ENCODE measurements at places on chromosomes 13 and 19.

GRCh38 chr19:46133101-46133627, 8.7 kb upstream of the IGFL3 start:
- DNase-seq, result peak; percentile 70

DNA sequence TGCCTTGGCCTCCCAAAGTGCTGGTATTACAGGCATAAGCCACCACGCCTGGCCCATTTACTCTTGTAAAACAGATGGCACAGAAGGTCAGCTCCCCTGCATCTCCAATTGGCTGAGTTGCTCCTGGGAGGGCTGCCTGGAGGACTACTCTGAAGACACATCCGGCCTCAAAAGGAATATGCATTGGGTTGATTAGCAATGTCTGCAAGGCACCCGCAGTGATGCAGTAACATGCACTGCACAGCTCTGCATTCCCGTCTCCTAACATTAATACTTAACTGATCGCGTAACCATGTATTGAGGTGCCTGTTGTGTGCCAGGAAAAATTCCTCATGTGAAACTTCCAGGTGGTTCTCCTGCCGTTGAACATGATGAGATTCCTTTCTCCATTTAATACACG, 5.0 kb downstream of the ELAVL3 start:
- DNase-seq, result no peak

GRCh38 chr13:39612023-39612637, 9.1 kb upstream of the LHFPL6 start:
- peak; percentile 61 for DNase-seq

DNA sequence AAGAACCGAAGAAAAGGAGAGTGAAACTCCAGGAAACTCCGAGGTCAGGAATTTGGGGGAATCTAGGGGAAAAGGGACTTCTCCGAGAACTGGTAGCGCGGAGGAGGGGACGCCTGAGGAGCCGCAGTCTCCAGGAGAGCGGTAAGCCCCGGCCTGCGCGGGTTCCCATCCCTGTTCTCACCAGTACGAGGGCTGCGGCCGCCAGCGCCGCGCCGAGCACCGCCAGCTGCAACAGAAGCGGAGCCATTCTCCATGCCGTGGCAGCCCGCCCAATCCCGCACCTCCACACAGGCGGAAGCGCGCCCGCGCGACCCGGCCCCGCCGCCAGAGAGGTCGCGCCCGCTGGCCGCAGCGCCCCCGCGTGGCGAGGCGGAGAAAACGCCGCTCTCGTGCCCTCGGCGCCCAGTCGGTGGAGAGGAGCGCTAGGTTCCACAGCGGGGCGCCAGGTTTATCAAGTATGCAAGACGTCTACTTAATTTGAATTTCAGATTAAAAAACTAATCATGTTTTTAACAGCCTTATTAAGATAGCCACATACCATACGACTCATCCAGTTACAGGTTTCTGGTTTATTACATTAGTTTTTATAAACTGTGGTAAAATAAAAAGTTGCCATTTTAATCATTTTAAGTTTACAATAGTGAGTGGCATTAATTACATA, at the start of gene ALG5:
Gene ALG5 (minus strand): TSS at position 287 of the 661 bp plus-strand sequence. CDS start 40 bp downstream, at position 247.
- DNase-seq, result peak; percentile 84

- DNase-seq, result no peak
These were observed 78.1 kb upstream of the PCDH9 start for GRCh38 chr13:67308004-67308772.

GRCh38 chr13:73521985-73522524, 463.2 kb downstream of the KLF5 start:
- no peak for DNase-seq

GRCh38 chr13:42177189-42177588, 94.8 kb upstream of the AKAP11 start:
- DNase-seq, result no peak

DNA sequence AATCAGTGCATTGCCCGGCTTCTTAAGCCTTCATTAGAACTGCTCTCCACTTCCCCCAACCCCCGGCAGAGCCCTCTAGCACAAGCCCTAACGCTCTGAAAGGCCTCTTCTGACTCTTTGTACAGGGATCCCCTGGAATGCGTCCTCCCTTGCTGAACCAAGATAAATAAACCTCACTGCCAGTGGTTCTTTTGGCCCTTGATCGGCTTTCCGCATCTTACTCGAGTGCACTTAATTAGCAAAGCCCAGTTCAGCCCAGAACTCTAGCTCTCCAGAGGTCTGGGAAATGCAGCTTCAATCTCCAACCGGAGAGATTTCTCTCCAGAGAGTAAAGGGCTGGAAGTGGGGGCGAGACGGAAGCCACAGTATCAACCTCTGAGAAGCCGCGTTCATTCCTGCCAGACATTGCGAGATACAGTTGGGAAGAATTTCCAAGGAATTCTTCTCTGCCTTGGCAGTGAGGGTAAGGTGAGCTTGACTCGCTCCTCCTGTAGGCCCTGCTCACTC, 8.7 kb upstream of the ZNF444 start:
- no peak for DNase-seq

DNA sequence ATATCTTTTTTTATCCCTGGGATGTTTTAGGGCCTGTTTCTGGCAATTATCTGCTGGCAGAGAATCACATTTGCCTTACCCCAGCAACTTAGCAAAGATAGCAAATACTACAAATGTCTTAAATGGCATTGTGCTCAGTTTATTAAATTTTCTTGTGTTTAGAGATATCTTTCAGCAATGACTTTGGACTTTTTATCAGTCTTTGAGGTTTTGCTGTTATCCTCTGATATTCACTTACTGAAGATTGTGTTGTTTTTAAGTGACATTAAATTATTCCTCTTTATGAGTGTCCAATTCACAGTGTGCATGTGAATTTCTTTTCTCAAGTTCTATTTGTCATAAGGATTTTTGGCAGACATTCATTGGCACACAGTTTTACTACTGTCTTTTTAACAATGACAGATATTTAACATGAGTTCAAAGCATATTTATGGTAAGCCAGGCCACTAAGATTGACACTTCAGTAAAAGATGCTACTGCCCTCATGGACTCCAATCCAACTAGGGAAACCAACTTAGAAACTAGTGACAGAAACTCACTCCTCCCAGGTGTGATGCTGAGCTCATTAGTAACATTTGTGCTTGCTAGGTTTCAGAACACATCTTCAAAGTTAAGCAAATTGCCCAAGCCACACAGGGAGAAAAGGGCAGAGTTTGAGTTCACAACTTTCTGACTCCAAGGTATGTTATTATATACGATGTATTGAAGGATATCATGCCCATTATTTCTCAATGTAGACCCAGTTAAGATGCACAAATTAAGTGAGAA, 481.9 kb downstream of the GPC6 start:
- no peak for DNase-seq

DNA sequence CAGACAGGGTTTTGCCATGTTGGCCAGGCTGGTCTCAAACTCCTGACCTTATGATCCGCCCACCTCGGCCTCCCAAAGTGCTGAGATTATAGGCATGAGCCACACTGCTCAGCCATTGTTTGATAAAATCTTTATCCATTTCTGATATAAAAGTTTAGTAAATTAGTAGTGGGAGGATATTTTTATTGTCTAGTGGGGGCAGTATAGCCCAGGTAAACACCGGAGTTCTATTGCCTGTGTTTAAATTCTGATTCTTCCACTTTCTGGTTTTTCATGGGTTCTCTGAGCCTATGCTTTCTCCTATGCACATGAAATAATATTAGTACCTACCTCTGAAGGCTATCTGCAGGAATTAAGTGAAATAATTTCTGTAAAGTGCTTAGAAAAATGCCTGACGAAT, 20.1 kb upstream of the ARHGEF18 start:
- no peak for DNase-seq

- peak; percentile 46 for DNase-seq
These were observed 9.3 kb downstream of the MPND start for GRCh38 chr19:4352701-4353121.

DNA sequence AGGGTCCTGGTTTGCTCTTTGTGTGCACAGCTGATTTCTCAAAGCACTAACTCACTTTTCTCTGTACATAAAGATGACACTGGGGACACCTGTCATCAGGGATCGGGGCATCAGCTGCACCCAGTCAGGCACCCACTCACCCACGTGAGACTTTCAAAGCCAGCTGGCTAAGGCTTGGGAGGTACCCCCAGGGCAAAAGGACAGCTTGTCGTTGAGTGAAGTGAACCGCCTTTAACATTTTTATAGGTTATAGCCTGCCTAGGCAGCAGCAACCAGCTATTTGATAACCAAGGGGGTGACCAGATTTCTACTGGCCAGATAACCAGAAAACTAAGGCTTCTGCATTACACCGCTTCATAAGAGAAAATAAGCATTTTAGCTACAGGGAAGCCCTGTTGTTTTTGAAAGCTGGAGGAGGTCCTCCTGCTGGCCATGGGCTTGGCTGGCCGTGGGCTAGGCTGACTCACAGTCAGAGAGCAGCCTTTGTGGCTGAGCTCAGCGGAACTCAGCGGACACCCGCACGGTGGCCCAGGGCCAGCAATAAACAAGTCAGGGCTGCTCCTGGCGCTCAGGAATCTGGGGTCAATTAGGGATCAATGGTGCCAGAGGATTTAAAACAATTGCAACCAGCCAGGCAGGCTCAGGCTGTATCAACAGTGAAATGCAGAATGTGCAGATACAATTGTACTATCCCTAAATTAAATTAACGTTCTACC, 57.1 kb downstream of the ALOX5AP start:
- DNase-seq, result peak; percentile 98

DNA sequence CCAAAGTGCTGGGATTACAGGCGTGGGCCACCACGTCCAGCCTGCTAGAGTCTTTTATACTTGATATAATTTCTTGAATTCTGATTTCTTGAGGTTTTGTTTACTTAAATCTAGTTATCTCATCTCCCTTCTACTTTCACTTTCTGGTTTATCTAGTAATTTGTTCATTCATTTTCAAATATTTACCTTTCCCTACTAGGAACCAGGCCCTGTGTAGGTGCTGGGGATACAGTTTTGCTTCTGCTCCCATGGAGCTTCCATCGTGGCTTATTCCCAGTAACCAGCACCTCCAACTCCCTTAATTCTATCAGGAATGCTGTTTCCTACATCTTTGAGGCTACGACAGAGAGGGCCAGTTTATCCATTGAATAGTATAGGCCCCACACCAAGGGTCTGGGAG, 24.1 kb upstream of the TRIM13 start:
- DNase-seq, result no peak

DNA sequence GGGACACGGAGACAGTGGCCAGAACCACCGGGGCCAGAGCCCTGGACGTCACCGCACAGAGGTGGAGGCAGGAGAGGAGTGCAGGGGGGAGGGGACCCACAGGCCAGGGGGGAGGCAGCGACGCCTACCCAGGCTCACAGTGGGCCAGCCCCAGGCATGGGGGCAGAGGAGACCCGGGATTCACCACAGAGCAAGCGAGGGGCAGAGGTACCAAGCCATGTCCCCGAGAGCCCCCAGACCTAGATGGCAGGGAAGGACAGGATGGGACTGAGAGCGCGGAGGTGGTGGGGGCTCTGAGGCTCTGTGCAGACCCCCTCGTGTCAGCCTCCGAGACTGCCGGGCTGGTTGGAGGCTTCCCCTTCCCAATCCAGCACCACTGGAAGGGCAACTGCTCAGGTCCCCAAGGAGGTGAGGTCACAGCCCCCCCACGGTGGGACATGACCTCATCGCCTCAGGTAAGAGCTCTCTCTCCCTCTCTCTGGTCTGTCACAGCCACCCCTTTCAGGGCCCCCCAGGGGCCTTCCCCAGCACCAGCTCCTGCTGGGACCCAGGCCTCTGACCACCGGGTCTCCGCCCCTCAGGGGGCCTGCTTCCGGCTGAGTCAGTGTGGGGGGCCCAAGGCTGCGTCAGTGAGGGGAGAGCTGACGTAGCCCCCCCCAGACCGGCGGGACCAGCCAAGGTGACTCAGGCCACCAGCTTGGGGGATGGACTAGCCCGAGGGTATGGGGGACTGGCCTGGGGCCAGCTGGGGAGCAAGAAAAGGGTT, 2.2 kb upstream of the IL11 start:
- DNase-seq, result peak; percentile 75

DNA sequence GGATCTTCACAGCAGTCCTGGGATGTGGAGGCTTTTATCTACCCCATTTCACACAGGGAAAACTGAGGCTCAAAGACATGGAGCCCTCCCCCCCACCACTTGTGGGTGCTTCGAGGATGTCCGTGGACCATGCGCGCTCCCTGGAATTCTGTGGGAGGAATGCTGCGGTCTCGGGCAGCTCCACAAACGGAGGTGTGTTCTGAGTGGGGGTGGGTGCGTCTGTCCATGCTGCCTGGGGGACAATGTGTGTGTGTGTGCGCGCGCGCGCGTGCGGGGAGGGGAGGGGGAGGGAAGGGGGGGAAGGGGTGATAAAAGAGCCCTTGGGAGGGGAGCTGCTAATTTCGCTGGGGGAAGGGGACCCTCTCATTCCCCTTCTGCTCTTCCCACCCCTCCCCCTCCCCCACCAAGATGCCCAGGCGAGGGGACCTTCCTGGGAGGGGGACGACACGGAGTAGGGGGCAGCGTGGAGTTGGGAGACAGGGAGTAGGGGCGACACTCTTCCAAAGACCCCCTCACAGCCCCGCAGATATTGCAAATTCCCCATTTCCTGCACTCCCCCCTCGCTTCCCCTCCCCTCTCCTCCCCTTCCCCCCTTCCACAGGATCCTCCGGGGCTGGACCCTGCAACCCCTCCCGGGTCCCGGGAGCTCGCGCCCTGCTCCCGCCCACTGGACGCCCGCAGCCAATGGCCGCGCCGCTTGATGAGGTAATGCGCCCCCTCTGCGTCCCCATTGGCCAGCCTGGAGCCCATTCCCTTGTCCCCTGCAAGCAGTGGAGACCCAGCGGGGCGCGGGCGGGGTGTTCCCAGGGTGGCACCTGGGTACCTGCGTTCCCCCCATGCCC, 18.9 kb upstream of the ZNRF4 start:
- DNase-seq, result peak; percentile 56

DNA sequence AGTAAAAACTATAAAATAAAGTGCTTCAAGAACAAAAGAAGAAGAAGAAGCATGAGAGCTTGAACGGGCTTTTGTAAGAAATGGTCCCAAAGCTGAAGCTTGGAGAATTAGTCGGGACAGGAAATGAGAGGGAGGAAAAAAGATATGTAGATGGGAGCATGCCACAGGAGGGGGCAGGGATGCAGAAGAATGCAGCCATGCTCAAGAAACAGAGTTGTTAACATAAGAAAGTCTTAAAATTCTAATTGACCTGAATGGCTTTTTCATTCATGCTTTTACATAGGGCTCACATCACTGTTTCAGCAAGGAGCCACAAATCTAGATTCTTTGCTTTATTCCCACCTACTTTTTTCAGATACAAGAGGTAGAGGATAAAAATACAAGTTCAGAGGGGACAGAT, 27.7 kb upstream of the NBEA start:
- DNase-seq, result no peak

- DNase-seq, result no peak
These were observed 2.1 kb upstream of the ZNF578 start for GRCh38 chr19:52451241-52451640.

DNA sequence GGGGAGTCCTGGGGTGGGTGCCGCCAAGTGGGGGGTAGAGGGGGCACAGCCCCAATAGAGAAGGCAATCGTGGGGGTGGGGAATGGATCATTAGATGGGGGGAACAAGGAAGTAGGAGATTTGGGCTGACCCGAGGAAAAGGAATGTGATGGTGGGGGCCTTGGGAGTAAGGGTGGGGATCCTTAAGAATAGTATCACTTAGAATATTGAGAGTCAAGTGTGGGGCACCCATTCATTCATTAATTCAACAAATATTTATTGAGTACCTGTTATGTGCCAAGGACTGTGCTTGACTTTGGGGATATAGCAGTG, 641 bp downstream of the PPP5C start:
- DNase-seq, result no peak

- DNase-seq, result no peak
These were observed 23.5 kb downstream of the NUMBL start for GRCh38 chr19:40666803-40667438.

GRCh38 chr19:45927565-45928261, 13.1 kb upstream of the NANOS2 start:
- DNase-seq, result peak; percentile 88

- peak; percentile 90 for DNase-seq
These were observed at the start of the genes MAU2 and SUGP1 for GRCh38 chr19:19320361-19321140. Gene MAU2 (plus strand): TSS chr19:19320829. CDS start chr19:19320860, 31 bp downstream. Gene SUGP1 (minus strand): TSS chr19:19320509. CDS start chr19:19320496, 13 bp downstream.

GRCh38 chr13:64675255-64675892, 2554.8 kb downstream of the PCDH9 start:
- DNase-seq, result peak; percentile 56
